ENCODE measurements at places on chromosomes 12 and 14.
A peak's percentile ranks its signal among the peaks of the same experiment; 100 is the strongest.

- no peak for DNase-seq
Measured at GRCh38 chr14:104168603-104169002, 30.2 kb downstream of the KIF26A start.

DNA sequence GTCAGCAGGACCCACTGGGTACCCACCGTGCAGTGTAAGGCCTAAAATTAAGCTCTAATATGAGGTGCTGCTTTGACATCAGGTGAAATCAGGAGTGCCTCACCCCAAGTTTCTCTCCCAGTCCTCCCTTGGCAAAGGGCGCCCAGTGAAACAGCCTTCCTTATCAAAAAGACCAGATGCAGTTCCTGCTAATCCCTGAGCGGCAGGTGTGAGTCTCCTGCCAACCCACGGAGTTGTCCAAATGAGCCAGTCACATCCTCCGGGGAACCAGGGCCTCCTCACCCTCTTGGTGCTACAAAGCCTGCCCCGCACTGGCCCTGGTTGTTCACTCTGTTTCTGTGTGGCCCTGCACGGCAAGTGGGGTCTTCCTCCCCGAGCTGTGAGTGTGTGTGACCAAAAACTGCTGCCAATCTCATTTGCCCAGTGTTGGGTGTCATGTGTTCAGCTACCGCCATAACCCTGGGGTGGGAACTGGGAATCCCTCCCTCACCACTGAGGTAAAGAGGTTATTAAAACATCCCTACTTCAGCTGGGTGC lies 20.2 kb upstream of the P2RX4 start:
- DNase-seq: no peak

GRCh38 chr12:96980991-96981414 lies 73.9 kb downstream of the NEDD1 start:
- peak; percentile 72 for DNase-seq

- no peak for DNase-seq
Measured at GRCh38 chr12:24049101-24049500, 99.6 kb upstream of the SOX5 start.

GRCh38 chr12:130169256-130169655 lies 7.0 kb downstream of the FZD10 start:
- no peak for DNase-seq

DNA sequence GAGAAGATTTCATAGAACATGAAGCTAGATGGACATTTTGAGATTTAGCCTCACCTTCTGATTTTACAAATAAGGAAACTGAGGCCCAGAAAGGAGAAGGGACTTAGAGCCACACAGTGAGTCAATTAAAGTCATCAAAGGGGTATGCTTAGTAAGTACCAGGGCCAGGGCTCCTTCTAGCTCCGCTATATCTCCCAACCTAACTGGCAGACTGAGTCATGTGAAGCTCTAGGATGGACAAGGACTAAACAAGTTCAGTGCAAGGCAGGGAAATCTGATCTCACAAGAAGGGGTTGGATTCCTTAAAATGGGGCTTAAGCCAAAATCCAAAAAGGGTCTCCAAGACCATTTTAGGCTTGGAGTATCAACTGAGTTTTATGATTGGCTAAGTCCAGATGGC lies 215.8 kb downstream of the PHLDA1 start:
- no peak for DNase-seq

DNA sequence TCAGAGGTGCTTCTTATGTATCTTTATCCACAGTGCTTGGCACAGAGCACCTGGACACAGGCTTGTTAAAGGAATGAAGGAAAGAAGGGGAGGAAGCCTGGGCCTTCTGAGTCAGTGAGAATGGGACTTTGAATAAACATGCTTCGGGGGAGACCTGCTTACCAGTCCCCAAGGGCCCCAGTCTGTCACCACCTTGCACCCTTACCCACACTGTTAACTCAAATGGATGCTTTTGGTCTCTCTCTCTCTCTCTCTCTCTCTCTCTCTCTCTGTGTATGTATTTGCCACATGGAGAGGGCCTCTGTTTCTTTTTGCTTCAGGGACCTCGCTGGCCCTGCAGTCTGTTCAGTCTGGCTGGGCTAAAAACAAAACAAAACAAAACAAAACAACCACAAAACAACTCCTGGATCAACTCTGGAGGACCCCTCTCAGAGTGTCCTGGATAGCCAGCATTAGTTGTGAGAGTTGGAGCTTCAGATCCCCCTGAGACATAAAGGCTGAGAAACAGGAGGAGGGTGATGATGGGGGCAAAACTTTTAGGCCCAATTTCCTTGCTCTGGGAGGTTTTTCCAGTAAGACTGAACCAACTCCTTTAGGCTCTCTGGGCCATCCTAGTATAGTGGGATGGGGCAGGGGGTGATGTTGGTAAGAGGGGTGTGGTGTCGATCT lies 1.9 kb downstream of the KIF5A start:
- DNase-seq: no peak

DNA sequence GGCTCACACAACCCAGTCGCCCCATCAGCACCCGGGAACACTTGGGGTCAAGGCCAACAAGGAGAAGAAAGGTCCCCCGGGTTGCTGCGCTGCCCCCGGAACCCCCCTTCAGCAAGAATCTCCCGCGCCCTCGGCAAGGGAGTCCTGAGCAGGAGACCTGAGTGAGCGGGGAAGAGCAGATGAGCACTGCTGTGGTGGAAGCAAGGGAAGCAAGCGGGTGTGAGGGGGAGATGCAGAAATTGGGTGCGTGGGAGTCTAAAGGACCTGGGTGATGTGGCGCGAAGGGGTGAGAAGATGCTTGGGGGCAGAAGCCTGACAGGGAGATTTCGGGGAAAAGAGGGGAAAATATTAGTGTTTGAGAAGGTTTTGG lies 105.5 kb upstream of the PRB2 start:
- no peak for DNase-seq

DNA sequence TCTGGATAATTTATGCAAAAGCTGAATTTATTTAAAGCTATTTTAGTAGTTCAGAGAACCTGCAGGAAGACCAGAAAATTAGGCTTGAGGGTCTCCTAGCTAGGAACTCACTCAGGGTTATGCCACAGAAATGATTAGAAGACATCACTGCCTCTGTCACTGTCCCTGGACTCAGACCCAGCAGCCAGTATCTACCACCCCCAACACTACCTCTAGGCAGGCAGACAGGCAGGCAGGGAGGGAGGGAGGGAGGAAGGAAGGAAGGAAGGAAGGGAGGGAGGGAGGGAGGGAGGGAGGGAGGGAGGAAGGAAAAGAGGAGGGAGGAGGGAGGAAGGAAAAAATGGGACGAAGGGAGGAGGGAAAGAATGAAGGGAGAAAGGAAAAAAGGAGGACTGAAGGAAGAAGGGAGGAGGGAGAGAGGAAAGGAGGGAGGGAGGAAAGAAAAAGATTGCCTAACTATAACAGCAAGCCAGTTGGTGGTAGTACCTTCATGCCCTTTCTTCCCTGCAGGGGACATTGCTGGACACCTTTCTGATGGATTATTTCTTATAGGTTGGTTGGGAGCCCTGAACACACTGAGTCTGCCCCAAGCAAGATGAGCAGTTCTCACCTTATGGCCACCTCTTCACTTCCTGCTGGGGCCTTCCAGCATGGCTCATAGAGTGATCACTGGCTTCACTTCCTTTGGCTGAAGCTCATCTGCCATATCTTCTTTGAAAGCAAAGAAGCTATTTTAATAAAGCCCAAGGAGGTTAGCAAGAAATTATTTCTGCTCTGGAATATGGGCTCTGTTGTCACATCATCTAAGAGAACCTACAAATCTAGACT lies 49.7 kb downstream of the KICS2 start:
- DNase-seq: no peak

DNA sequence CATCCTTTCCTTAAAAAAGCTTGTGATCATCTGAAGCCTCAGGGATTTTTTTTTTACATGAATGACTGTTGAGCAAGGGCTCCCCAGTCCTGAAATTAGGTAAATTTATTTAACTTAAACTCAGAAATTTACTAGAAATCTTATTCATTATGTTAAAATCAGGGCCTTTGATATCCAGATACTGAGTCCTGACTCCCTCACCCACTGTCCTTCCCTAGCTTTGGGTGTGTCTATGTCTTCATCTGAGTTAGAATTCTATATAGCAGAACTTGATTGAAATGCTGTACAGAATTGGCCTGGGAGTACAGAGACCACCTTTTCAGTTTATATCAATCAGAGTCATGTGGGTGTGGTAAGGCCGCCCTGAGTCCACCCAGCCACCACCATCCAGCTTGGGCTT lies 260.0 kb downstream of the CACNA1C start:
- no peak for DNase-seq

GRCh38 chr14:75201087-75201486 lies 24.7 kb upstream of the TMED10 start:
- no peak for DNase-seq

DNA sequence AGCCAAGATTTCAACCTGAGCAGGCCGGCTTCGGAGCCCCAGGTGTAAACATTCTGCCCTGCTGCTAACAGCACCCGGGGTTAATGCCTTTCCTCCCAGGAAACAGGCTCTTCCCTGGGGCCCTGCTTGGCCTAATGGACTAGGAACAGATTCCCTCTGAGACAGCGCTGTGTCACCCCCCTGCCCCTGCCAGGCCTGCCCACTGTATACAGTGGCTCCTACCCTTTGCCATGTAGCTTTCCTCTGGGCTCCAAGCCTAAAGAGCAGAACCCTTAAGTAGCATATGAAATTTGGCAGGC lies 28.3 kb upstream of the BCDIN3D start:
- no peak for DNase-seq

DNA sequence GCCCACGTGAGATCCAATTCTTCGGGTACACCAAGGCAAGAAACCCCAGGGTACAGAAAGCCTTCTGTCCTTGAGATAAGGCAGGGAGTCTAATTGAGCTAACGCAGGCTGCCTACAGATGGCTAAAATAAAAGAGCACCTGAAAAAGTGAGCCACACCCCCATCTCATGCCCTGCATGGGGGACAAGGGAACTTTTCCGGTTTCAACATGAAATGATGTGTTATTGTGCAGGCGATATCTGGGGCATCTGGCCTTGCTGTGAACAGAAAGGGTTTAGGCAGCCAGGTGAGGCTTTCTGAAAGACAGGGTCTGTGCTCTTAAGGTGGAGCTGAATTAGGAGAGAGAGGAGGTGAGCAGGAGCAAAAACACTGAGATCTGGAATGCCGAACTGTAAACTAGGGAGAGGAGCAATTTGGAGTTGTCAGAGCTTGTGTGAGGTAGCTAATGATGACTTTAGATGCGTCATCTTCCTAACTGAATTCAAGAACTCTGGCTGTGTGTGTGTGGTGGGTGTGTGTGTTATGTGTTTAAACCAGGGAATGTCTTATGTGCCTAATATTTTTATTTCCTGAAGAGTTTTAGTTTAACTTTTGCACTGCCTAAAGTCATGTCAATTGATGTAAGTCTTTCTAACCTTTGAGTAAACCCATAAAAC lies 20.1 kb upstream of the LDHB start:
- DNase-seq: peak; percentile 17

GRCh38 chr14:97218691-97219430 lies 421.7 kb downstream of the VRK1 start:
- DNase-seq: no peak

- DNase-seq: no peak
Measured at GRCh38 chr12:131773582-131774221, 54.5 kb upstream of the MMP17 start.

GRCh38 chr14:53630336-53630735 lies 326.3 kb downstream of the BMP4 start:
- no peak for DNase-seq

DNA sequence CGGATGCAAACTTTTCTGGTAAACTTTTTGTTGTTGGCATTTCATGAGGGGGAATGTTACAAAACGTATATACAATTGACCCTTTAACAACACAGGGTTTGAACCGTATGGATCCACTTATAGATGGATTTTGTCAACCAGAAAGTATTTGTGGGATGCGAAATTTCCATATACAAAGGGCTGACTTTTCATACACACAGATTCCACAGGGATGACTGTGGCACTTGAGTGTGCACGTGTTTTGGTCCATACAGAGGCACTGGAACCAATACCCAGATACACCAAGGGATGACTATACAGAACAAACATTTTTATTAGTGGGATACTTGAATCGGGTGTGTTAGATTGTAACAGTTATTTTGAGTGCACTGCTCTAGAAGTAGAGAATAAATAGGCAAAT lies 29.8 kb upstream of the CCT2 start:
- DNase-seq: peak; percentile 89

DNA sequence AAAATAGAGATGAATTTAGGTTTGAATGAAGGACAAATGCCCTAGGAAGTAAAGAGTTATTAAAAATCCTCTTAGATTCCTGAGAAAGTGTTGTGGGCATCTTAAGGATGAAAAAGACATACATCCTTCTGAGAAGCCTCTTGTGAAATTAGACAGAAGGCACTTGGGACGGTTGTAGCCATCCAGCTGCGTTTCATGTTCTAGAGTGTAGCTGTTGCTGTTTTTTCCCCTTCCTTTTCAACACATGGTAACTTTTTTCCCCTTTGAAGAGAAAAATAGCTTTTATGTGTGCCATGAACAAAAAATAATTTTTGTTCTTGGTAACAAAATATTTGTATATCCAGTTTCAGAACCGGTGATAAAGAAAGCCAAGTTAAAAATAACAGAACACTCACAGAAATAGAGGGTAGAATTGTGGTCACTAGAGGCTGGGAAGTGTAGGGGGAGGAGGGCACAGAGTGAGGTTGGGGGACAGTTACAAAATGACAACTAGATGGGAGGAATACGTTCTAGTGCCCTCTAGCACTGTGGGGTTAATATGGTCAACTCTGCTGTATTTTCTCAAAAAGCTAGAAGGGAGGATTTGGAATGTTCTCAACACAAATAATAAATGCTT lies 58.4 kb downstream of the PTHLH start:
- DNase-seq: no peak

GRCh38 chr14:103512701-103513611 lies 9.7 kb downstream of the CKB start:
- DNase-seq: peak; percentile 88

GRCh38 chr14:36365766-36366165 lies 45.3 kb upstream of the MBIP start:
- no peak for DNase-seq

DNA sequence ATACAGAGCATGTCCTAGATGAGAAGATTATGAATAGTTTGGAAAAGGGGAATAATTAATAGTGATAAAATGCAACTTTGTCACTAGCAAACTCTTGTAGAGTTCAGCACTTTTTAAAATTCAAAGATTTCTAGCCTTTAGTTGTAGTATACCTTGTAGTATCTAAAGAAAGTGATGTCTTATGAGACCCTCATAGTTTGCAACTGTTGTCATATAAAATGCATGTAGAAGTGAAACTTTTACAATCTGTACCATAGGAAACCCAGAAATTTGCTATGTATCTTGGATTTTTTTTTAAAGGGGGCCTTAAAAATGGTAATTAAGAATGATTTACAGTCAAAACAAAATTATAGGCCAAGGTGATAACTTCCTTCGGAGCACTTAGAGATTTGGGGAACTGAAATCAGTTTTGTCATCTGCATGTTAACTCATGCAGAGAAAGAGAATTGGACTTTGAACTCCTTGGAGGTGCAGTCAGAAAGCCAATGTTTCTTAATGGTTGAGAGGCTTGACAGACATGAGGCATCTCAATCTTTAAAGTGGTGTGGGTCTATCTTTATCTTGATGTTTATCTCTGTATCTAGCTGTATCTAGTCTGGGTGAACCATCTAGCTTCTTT lies 1.3 kb downstream of the LRRK2 start:
- DNase-seq: no peak

DNA sequence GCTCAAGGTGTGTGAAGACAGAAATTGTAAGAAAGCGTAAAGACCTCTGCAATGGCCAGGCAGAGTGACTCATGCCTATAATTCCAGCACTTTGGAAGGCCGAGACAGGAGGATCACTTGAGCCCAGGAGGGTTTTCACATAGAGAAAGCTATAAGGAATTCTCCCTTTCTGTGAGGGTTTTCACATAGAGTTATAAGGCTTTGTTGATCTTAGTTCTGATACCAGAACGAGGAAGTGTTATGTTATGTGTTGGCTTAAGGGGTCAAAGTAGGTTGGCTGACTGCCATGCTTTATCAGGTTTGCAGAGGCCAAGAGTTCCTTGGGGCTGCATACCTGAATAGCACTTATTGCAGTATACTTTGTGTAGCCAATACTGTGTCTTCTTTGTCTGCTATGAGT lies 139.1 kb downstream of the ERC1 start:
- no peak for DNase-seq
